ENCODE measurements at places on chromosomes 11 and 22. TPM values are rescaled to one million over a fixed set of nuclear protein-coding genes. Genes with fewer than 3 reads are reported as not detected.

DNA sequence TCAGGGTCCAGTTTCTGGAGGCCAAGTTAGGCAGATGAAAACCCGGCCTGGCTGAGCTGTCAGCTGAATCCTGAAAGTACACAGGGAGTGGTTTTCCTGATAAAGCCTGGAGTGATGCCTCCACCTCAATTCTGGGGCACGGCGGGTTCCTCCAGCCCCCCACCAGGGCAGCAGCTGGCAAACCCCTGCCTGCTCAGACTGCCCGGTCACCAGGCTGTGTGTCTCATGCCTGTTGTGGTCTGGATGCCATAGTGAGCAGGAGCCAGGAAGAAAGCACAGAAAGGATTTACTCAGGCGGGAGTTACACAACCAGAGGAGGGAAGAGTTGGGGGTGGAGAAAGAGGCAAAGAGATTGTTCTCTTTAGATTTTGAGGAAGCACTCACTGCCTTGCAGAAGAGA is 119.9 kb upstream of the RASSF10 start:
- no peaks in the 10 kb centered on the region for H3K36me3 ChIP-seq
- no peak overlapping the region for H3K4me3 ChIP-seq
- no peaks in the 10 kb centered on the region for H3K4me1 ChIP-seq
- no peak overlapping the region for H3K27ac ChIP-seq

Gene CARNS1
- total RNA-seq, result 1.3 TPM

DNA sequence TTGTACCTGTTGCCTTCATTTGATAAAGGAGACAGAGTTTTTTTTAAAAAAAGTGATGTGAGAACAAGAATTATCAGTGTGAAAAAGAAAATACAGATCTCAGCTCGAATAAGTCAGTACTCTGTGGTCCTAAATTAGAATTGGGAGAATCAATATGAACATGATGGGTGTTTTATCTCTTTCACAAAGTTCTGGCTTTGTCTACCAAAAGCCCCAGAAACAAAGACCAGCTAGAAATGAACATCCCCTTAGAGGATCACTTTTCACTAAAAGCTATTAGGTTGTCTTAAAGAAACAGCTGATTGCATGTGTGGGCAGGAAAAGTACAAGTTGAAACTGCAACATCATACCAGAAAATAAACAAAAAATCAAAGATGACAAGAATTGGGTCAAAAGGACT is 8.4 kb upstream of the ST14 start:
- H3K4me1 ChIP-seq, result peaks cover 7% of the 10 kb centered on the region
- H3K36me3 ChIP-seq, result no peaks in the 10 kb centered on the region
- no peak overlapping the region for H3K27ac ChIP-seq
- peaks cover 11% of the 10 kb centered on the region for H3K27me3 ChIP-seq
- no peak overlapping the region for H3K4me3 ChIP-seq
- DNase-seq, result no peak

DNA sequence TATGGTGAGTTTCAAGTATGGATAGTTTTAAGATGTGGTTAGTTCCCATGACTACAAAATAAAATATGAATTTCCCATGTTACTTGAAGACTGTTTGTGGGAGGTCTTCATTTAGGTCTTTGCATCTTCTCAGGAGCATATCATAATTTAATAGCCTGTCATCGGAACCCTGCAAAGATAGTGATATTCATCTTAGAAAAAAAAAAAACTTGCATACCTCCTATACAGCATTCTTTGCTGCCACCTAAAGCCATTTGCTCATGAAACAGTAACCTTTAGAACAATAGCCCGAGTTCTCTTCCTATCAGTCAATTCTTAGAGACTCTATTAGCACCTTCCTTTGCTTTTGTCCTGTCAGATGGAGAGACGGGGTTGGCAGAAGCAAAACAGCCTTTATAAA is 75.3 kb downstream of the ARFGAP2 start:
- H3K27me3 ChIP-seq, result no peaks in the 10 kb centered on the region
- H3K4me3 ChIP-seq, result no peak overlapping the region
- DNase-seq, result no peak
- no peaks in the 10 kb centered on the region for H3K4me1 ChIP-seq
- no peak overlapping the region for H3K27ac ChIP-seq

Gene TBX10
- not detected for total RNA-seq

- no peak overlapping the region for H3K4me3 ChIP-seq
- H3K36me3 ChIP-seq, result no peaks in the 10 kb centered on the region
- DNase-seq, result no peak
- no peaks in the 10 kb centered on the region for H3K27me3 ChIP-seq
Measured at GRCh38 chr11:131681920-131682319, 311.5 kb downstream of the NTM start.

Gene SC5D
- total RNA-seq, result 16.3 TPM

GRCh38 chr11:6911948-6912347 is 8.9 kb upstream of the OR2D3 start:
- no peaks in the 10 kb centered on the region for H3K36me3 ChIP-seq
- no peak overlapping the region for H3K4me3 ChIP-seq
- peaks cover 3% of the 10 kb centered on the region for H3K27me3 ChIP-seq
- DNase-seq, result no peak

GRCh38 chr11:76903325-76903724 is 42.6 kb downstream of the ACER3 start:
- no peak overlapping the region for H3K27ac ChIP-seq
- H3K27me3 ChIP-seq, result no peaks in the 10 kb centered on the region
- H3K4me3 ChIP-seq, result no peak overlapping the region
- H3K4me1 ChIP-seq, result no peaks in the 10 kb centered on the region
- H3K36me3 ChIP-seq, result peaks cover 17% of the 10 kb centered on the region

- H3K36me3 ChIP-seq, result peaks cover 15% of the 10 kb centered on the region
- H3K27me3 ChIP-seq, result no peaks in the 10 kb centered on the region
- H3K4me1 ChIP-seq, result peaks cover under 1% of the 10 kb centered on the region
Measured at GRCh38 chr11:57536947-57537619, at the start of gene SMTNL1. Gene SMTNL1, plus strand, starts transcription at chr11:57537595. Its CDS starts 5,048 bp downstream, at chr11:57542643.

GRCh38 chr11:10742460-10743208 is 8.4 kb upstream of the CTR9 start:
- peak overlapping the region; percentile 37 for H3K4me3 ChIP-seq
- peaks cover 30% of the 10 kb centered on the region for H3K4me1 ChIP-seq
- DNase-seq, result peak; percentile 72
- H3K27me3 ChIP-seq, result peaks cover 3% of the 10 kb centered on the region
- no peaks in the 10 kb centered on the region for H3K36me3 ChIP-seq
- peak overlapping the region; percentile 58 for H3K27ac ChIP-seq

DNA sequence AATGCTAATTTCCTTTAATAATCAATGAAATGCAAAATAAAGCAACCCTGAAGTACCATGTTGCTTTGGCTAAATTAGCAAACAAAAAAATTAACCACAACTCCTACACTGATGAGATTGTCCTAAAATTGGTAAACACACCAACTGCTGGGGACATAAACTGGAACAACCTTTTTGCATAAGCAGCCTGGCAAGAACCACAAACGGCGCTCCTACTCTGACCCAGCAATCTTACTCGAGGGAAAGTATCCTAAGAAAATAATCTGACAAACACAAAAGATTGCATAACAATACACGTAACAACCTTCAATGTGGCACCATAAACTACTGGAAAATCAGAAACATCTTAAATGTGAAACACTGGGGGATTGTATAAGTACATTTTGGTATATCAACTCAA is 189.8 kb upstream of the PITPNB start:
- no peak overlapping the region for H3K4me3 ChIP-seq
- peaks cover 8% of the 10 kb centered on the region for H3K27me3 ChIP-seq
- no peaks in the 10 kb centered on the region for H3K36me3 ChIP-seq
- H3K27ac ChIP-seq, result no peak overlapping the region
- DNase-seq, result no peak
- H3K4me1 ChIP-seq, result no peaks in the 10 kb centered on the region

DNA sequence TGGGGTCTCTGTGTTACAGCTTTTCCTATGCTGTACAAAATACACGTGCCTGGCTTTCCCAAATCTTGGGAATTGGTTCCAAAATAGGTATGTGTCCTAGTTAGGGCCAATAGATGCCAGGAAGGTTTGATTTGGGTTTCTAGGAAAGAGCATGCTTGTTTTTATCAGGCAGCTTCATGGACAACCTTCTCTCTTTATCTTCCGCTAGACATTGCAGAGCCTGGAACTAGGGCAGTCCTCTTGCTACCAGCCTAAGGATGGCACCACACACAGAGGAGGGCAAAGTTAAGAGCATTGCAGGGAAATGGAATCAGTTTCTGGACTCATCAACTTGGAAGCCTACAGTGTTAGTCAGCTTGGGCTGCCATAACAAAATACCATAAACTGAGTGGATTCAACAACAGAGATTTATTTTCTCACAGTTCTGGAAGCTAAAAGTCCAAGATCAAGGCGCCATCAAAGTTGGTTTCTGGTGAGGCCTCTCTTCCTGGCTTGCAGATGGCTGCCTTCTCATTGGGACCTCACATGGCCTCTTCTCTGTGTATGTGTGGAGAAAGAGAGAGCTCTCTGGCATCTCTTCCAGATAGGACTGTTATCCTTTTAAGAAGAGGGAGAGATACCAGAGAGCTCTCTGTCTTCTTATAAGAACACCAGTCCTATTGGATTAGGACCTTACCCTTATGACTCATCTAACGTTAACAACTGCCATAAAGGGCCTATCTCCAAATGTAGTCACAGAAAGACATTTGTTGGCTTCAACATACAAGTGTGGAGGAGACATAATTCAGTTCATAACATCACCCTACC is 27.3 kb upstream of the CREB3L1 start:
- H3K4me1 ChIP-seq, result no peaks in the 10 kb centered on the region
- H3K36me3 ChIP-seq, result no peaks in the 10 kb centered on the region
- H3K27me3 ChIP-seq, result peaks cover 5% of the 10 kb centered on the region
- H3K4me3 ChIP-seq, result no peak overlapping the region
- no peak for DNase-seq

GRCh38 chr11:17496406-17496805 is 19.8 kb upstream of the ABCC8 start:
- H3K4me3 ChIP-seq, result no peak overlapping the region
- DNase-seq, result no peak
- H3K27me3 ChIP-seq, result peaks cover 7% of the 10 kb centered on the region
- no peaks in the 10 kb centered on the region for H3K36me3 ChIP-seq
- H3K27ac ChIP-seq, result no peak overlapping the region

Gene MTA2
- 245 TPM for total RNA-seq

- H3K36me3 ChIP-seq, result no peaks in the 10 kb centered on the region
- H3K27ac ChIP-seq, result no peak overlapping the region
- DNase-seq, result no peak
- H3K4me3 ChIP-seq, result no peak overlapping the region
- no peaks in the 10 kb centered on the region for H3K27me3 ChIP-seq
Measured at GRCh38 chr11:132578580-132578979, 953.7 kb downstream of the OPCML start.

DNA sequence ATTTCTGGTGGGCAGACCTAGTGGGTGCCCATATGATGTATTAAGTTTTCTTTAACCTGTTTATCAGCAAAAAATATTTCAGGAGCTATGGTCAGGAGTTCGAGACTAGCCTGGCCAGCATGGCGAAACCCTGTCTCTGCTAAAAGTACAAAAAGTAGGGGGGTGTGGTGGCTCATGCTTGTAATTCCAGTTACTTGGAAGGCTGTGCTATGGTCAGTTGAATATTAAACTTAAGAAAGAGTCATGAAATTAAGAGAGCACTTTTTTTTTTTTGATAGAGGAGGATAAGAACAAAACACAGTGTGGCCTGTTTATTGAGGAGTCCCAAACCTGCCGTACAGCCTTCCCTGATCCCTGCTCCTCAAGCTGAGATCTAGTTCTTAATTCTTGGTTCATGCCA is 29.8 kb downstream of the OR6Q1 start:
- DNase-seq, result no peak
- H3K27ac ChIP-seq, result no peak overlapping the region
- H3K36me3 ChIP-seq, result no peaks in the 10 kb centered on the region
- H3K4me1 ChIP-seq, result no peaks in the 10 kb centered on the region
- H3K27me3 ChIP-seq, result peaks cover 9% of the 10 kb centered on the region

Gene XKR3
- total RNA-seq, result 0.18 TPM

- peaks cover 35% of the 10 kb centered on the region for H3K27me3 ChIP-seq
- no peak overlapping the region for H3K27ac ChIP-seq
- H3K4me3 ChIP-seq, result no peak overlapping the region
- no peaks in the 10 kb centered on the region for H3K36me3 ChIP-seq
- H3K4me1 ChIP-seq, result peaks cover 9% of the 10 kb centered on the region
Measured at GRCh38 chr11:2883640-2883978, 2.0 kb downstream of the CDKN1C start.

Measured in activated CD8-positive, alpha-beta memory T cell treated with anti-CD3 and anti-CD28 coated beads, Interleukin-2, amount 10 ng/mL, durations not matched to agents 7 days and 5 days (primary cell).